ENCODE measurements at places on chromosomes 6 and 20.

DNA sequence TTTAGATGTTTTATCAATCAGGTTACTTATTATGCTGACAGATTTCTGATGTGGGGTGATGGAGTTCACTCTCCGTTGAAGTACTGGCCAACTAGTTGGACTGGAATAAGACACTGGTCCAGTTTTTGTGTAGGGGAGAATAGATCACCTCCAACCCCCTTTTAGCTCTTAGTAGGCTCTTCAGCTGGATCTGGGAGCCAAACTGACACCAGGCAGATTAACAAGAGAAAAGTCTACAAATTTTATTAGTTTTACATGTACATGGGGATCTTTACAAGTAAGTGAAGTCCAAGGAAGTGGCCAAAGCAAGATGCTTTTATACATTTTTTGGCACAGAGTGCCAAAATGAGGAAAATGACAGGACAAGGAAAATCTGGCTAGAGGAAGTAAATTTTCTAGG is 107.1 kb downstream of the UBE3D start:
- no peak for DNase-seq

DNA sequence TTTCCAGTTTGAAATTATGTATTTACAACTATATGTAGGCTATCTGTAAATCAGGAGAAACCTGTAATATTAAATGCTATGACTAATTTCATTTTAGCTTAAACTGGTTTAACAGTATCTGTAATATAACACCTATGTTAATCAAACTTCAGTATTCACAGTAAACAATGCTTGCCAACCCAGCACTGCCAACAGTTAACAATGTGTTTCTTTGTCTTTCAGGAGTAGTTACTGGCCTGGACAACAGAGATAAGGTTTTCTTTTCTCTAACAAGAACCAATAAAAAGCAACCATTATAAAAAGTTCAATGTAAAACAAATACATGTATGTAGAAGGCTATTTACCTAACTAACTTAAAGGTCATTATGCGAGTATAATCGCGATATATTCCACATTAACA is 158.8 kb downstream of the CDK19 start:
- no peak for DNase-seq

- DNase-seq: no peak
Observed at GRCh38 chr6:156021746-156022396, 566.2 kb upstream of the NOX3 start.

DNA sequence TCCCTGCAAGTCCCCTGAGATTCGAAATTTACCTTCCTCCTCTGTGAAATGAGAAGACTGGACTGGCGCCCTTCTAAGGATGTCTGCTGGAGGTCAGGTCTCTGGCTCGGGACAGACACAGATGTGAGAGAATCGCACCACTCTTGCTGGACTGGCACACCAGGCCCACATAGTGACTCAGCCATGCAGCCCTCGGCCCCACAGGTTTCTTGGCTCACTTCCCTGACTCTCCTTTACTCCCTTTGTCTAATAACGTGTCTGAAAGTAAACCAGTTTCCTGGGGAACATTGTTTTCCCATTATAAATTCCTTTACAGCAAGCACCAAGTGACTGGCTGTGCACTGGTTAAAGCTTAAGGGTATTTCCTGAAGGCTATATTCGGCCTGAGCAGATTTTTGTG is 106.7 kb upstream of the PLEKHG1 start:
- DNase-seq: no peak

DNA sequence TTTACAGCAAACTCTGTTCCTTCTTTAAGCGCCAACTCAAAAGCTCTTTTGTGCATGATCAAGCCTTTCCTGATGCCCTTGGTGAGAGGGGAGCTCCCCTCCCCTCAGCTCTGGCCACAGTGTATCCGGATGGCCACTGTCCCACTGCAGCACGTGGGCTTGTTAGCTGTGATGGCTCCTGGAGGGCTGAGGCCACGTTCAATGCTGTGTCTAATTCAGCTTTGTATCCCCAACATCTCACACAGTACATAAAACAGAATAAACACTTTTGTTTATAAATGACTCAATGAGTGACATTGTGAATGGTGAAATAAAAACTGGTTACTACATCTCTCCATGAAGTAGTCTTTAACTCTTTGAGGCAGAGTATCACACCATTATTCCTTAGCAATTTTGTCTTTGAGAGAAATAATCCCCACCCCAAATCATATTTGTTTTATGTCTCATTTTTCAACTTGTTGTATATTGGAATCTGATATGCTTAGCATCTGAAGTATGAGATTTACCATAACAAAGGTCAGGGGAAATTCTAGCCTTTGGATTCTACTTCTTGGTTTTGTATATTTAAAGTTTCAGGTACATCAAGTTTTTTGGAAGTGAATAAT is 44.5 kb downstream of the EDN1 start:
- DNase-seq: no peak

- peak; percentile 61 for DNase-seq
Observed at GRCh38 chr6:137283940-137284810, 65.0 kb upstream of the IFNGR1 start.

- no peak for DNase-seq
Observed at GRCh38 chr6:44253307-44254101, 3.8 kb downstream of the SLC35B2 start.
